ENCODE measurements at places on chromosomes 16 and 17. TPM values are rescaled to one million over a fixed set of nuclear protein-coding genes. Genes with fewer than 3 reads are reported as not detected.

The SLC13A5 gene
- polyA plus RNA-seq, result not detected

The MYOCD gene
- 0.99 TPM for polyA plus RNA-seq

The CACNG3 gene
- not detected for polyA plus RNA-seq

The MPO gene
- polyA plus RNA-seq, result 0.01 TPM

The NECAB2 gene
- polyA plus RNA-seq, result 0.03 TPM

The AIPL1 gene
- not detected for polyA plus RNA-seq

The ELOB gene
- polyA plus RNA-seq, result 124 TPM

The RNU2-1 gene
- polyA plus RNA-seq, result not detected

The EVPLL gene
- polyA plus RNA-seq, result not detected

The HCRT gene
- polyA plus RNA-seq, result not detected

The USH1G gene
- not detected for polyA plus RNA-seq

The TSPOAP1 gene
- 0.23 TPM for polyA plus RNA-seq

The TCAP gene
- polyA plus RNA-seq, result 0.05 TPM

The PRDM7 gene
- polyA plus RNA-seq, result not detected

- peak; percentile 66 for DNase-seq
- H3K4me3 ChIP-seq, result no peak overlapping the region
- H3K4me1 ChIP-seq, result peaks cover 43% of the 10 kb centered on the region
- peaks cover 4% of the 10 kb centered on the region for H3K36me3 ChIP-seq
These were observed 119.7 kb upstream of the CIBAR2 start for GRCh38 chr16:85231959-85232358.

DNA sequence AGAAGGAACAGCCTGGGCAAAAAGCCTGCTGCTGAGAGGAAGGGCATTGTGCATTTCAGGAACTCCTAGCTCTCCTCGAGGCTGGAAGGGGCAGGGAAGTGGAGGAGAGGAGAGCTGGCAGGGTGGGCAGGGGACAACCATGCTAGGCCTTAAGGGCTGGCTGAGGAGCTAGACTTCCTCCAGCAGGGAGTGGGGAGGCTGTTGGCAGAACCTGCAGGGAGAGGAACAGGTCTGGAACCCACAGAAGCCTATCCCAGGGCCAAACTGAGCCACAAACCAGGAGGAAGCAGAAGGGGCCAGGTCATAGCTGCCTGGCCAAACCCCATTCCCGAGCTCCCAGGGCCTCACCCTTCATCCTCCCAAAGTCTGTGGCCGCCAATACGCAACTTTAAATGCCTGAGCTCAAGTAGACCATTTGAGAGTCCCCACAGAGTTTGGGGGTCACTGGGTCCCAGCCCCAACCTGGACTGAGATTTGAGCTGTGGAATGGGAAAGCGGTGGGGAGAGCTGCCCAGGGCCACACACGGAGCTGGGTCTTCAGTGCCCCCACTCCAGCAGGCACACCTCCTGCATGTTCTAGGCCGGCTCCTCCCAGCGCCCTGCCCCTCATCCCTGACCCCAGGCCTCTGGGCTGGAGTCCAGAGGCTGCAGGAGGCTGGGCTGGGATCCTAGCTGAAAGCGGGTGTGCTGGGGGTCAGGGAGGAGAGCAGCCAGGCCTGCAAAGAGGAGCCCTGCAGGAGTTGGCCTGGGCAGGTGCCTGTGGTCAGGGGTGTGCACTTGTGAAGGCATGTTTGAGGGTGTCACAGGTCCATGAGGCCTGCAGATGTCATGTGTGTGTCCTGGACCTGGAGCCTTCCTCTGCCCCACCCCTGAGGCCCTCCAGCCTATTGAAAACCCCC, 4.5 kb downstream of the CDH5 start:
- DNase-seq, result no peak
- no peak overlapping the region for H3K27ac ChIP-seq
- H3K4me1 ChIP-seq, result no peaks in the 10 kb centered on the region
- H3K4me3 ChIP-seq, result no peak overlapping the region
- H3K36me3 ChIP-seq, result no peaks in the 10 kb centered on the region
- H3K27me3 ChIP-seq, result no peaks in the 10 kb centered on the region

GRCh38 chr17:75927286-75927922, 13.4 kb downstream of the FBF1 start:
- peaks cover 3% of the 10 kb centered on the region for H3K36me3 ChIP-seq
- peak; percentile 15 for DNase-seq
- no peak overlapping the region for H3K4me3 ChIP-seq
- no peak overlapping the region for H3K27ac ChIP-seq
- H3K27me3 ChIP-seq, result no peaks in the 10 kb centered on the region

GRCh38 chr16:64132759-64133361, 989.0 kb downstream of the CDH11 start:
- DNase-seq, result no peak
- no peaks in the 10 kb centered on the region for H3K36me3 ChIP-seq
- H3K27me3 ChIP-seq, result no peaks in the 10 kb centered on the region
- H3K27ac ChIP-seq, result no peak overlapping the region
- no peaks in the 10 kb centered on the region for H3K4me1 ChIP-seq

GRCh38 chr16:81830845-81831540, 51.9 kb downstream of the PLCG2 start:
- no peak overlapping the region for H3K27ac ChIP-seq
- H3K36me3 ChIP-seq, result no peaks in the 10 kb centered on the region
- no peak for DNase-seq
- H3K4me1 ChIP-seq, result no peaks in the 10 kb centered on the region
- no peak overlapping the region for H3K4me3 ChIP-seq
- H3K27me3 ChIP-seq, result no peaks in the 10 kb centered on the region

GRCh38 chr17:21119247-21119918, 7.4 kb upstream of the DHRS7B start:
- no peaks in the 10 kb centered on the region for H3K36me3 ChIP-seq
- H3K4me3 ChIP-seq, result no peak overlapping the region
- no peaks in the 10 kb centered on the region for H3K4me1 ChIP-seq
- no peak overlapping the region for H3K27ac ChIP-seq
- DNase-seq, result peak; percentile 66

- H3K4me1 ChIP-seq, result no peaks in the 10 kb centered on the region
- H3K27ac ChIP-seq, result no peak overlapping the region
- no peaks in the 10 kb centered on the region for H3K27me3 ChIP-seq
- no peak overlapping the region for H3K4me3 ChIP-seq
These were observed 7.4 kb downstream of the CMIP start for GRCh38 chr16:81451753-81452680.

GRCh38 chr16:17204644-17205043, 266.1 kb downstream of the XYLT1 start:
- no peak overlapping the region for H3K27ac ChIP-seq
- no peaks in the 10 kb centered on the region for H3K27me3 ChIP-seq
- no peak for DNase-seq
- H3K4me1 ChIP-seq, result no peaks in the 10 kb centered on the region

- H3K27me3 ChIP-seq, result no peaks in the 10 kb centered on the region
- no peak overlapping the region for H3K4me3 ChIP-seq
- no peak for DNase-seq
- peaks cover 10% of the 10 kb centered on the region for H3K4me1 ChIP-seq
These were observed 42.4 kb downstream of the PPL start for GRCh38 chr16:4894276-4895150.

- H3K4me1 ChIP-seq, result peaks cover 15% of the 10 kb centered on the region
- H3K27ac ChIP-seq, result no peak overlapping the region
These were observed 14.9 kb downstream of the ITPRIPL2 start for GRCh38 chr16:19128454-19129200.

DNA sequence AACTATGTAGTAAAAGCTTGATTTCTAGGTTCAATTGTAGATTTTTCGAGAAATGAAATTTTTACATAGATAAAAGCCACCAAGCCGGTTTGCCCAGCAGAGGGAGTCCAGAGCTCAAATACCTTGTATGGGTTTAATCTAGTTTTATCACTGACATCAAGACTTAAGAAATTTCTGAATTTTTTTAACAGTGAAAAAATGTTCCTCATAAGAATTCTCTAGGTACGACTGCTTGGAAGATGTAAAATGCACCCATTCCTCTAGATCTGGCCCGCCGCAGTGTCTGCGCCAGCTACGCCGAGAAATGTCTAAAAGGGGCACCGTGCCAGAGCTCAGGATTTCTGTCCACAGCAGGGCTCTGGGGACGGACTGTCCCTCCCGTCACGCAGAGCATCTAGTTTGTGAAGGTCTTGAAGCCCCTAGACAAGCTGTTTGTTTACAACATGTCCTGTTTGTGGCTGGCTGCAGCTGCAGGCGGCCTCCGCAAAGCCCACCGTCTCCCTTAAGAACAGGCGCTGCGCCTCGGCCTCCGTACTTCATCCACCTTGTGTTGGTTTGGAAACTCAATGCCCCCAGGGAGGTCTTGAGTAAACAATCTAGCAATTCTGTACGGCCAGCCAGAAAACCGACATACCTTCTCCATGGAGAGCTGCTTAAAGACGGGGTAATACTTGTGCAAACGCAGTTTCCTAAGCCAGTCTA, 24.8 kb downstream of the MAP1LC3B start:
- no peaks in the 10 kb centered on the region for H3K27me3 ChIP-seq
- H3K4me1 ChIP-seq, result no peaks in the 10 kb centered on the region
- H3K36me3 ChIP-seq, result peaks cover 30% of the 10 kb centered on the region
- H3K4me3 ChIP-seq, result no peak overlapping the region
- DNase-seq, result peak; percentile 84

- DNase-seq, result no peak
- peaks cover 20% of the 10 kb centered on the region for H3K27me3 ChIP-seq
- no peaks in the 10 kb centered on the region for H3K36me3 ChIP-seq
- H3K4me1 ChIP-seq, result peaks cover 2% of the 10 kb centered on the region
- no peak overlapping the region for H3K4me3 ChIP-seq
These were observed 3.0 kb downstream of the ST6GALNAC2 start for GRCh38 chr17:76582660-76583059.

- no peaks in the 10 kb centered on the region for H3K4me1 ChIP-seq
- H3K36me3 ChIP-seq, result no peaks in the 10 kb centered on the region
- H3K27me3 ChIP-seq, result no peaks in the 10 kb centered on the region
- H3K4me3 ChIP-seq, result no peak overlapping the region
- DNase-seq, result no peak
- no peak overlapping the region for H3K27ac ChIP-seq
These were observed 19.3 kb downstream of the TENT4B start for GRCh38 chr16:50172195-50172922.

DNA sequence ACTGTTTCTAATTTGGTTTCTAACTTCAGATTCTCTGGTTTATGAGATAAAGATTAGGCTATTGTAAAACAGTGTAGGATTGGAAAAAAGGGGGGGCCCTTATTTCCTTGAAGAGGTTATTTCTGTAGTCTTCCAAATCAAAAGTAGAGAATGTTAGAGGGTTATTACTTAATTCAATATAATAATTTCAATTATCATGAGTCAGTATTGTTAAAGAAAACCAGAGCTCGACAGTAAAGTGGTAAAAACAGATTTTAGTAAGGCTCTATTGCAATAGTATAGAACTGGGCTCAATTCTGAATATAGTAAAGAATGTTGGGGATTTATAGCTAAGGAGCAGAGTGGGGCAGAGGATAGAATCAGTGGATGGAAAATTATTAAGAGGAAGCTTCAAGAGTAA, 140.0 kb downstream of the TANC2 start:
- H3K27me3 ChIP-seq, result no peaks in the 10 kb centered on the region
- no peak overlapping the region for H3K4me3 ChIP-seq
- no peaks in the 10 kb centered on the region for H3K4me1 ChIP-seq

DNA sequence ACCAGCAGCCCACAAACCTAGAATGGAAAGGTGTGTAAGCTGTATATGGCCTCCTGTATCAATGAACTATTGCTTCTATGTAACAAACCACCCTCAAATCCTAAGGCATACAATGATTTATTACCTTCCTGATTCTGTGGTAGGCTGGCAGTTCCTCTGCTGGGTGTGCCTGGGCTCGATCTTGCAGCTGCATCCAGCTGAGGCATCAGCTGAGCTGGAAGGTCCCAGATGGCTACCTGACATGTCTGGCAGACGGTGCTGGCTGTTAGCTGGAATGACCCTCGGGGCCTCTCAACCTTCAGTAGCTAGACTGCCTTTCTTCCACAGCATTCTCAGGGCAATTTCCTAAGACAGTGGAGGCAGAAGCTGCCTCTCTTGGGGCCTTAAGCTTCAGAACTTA, 152.7 kb downstream of the RAB11FIP4 start:
- no peaks in the 10 kb centered on the region for H3K27me3 ChIP-seq
- no peak overlapping the region for H3K4me3 ChIP-seq
- H3K36me3 ChIP-seq, result no peaks in the 10 kb centered on the region
- H3K27ac ChIP-seq, result no peak overlapping the region
- DNase-seq, result no peak

DNA sequence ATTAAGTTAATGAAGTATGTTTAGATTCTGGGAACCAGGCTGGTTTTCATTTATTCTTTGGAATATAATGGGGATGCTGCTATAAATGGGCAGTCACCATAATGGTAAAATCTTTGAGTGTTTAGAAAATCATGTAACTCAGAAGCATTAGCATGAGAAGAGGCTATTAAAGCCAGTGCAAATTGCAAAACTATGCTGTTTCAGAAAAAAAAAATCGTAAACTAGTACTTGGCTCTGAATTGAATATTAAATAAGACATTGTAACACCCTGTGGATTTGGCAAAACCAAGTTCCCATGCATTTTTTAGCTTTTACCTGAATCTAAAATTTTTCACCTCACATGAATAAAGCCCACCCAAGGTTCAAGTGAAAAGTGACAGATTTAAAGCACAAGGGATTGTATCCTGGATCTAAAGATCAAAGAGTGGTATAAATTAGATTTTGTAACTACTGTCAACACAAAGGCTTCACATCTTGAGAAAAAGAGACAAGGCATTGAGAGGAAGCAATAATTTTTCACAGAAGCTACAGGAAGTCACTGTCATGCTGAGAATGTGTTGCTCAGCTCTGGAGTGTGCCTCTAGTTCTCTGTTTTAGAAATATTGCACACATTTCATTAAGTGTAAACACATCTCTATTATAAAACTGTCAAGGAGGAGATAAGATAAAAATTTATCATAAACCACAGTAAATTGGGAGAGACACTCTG, 142.2 kb downstream of the ABCA8 start:
- no peak overlapping the region for H3K4me3 ChIP-seq
- no peaks in the 10 kb centered on the region for H3K27me3 ChIP-seq
- no peak overlapping the region for H3K27ac ChIP-seq
- peak; percentile 22 for DNase-seq

DNA sequence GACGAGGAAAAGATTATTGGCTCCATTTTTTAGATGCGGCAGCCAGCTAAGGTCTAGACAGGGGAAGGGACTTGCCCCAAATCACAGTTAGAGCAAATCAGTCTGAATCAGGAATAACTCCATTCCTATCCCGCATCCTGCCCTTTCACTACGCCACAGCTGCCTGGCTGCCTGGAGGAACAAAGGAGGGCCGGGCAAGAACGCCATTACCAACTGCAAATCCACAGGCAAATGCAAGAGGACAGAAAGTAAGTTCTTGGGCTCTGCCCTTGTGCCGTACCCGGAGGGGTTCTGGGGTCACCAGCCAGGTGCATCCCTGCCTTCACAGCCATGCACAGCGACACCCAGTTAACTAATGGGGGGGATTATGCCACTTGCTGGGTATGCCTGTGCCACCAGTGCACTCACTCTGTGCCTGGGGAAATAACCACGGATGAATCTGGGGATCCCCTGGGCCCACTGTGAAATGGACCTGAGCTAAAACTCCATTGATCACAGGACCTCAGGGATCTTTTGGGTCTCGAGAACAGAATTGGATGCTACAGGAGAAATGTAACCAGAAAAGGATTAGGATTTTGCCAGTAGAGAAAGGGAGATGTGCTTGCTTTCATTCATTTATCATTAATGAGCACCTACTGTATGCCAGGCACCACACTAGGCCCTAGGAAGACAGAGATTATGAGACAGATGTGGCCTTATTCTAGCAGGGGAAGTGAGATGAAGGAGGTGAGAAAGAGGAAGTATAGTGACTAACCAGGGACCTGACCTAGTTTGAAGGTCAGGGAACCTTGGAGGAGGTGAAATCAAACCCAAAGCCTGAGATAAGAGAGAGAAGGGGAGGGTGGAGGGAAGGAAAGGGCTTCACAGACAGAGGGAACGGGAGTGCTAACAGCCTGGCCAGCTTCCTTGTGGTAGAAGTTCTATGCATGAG, 17.7 kb downstream of the BCL7C start:
- peak overlapping the region; percentile 50 for H3K4me3 ChIP-seq
- peaks cover 2% of the 10 kb centered on the region for H3K36me3 ChIP-seq
- peaks cover 7% of the 10 kb centered on the region for H3K4me1 ChIP-seq
- H3K27ac ChIP-seq, result peak overlapping the region; percentile 77
- no peak for DNase-seq
- H3K27me3 ChIP-seq, result no peaks in the 10 kb centered on the region

All from fibroblast of lung (primary cell).